ENCODE measurements at places on chromosomes 5 and 9. TPM values are rescaled to one million over a fixed set of nuclear protein-coding genes. Genes with fewer than 3 reads are reported as not detected.
A peak's percentile ranks its signal among the peaks of the same experiment; 100 is the strongest.

Gene ZNF883
- total RNA-seq = not detected

Gene TMEM171
- total RNA-seq = 22.2 TPM

Gene CDH10
- 4.2 TPM for total RNA-seq

Gene TRMO
- 58.0 TPM for total RNA-seq

Gene NSA2
- total RNA-seq = 145 TPM

GRCh38 chr5:101942321-101942882 is 353.7 kb downstream of the SLCO4C1 start:
- peak; percentile 78 for DNase-seq

- no peak for DNase-seq
These were observed 33.7 kb downstream of the CRB2 start for GRCh38 chr9:123389698-123390097.

DNA sequence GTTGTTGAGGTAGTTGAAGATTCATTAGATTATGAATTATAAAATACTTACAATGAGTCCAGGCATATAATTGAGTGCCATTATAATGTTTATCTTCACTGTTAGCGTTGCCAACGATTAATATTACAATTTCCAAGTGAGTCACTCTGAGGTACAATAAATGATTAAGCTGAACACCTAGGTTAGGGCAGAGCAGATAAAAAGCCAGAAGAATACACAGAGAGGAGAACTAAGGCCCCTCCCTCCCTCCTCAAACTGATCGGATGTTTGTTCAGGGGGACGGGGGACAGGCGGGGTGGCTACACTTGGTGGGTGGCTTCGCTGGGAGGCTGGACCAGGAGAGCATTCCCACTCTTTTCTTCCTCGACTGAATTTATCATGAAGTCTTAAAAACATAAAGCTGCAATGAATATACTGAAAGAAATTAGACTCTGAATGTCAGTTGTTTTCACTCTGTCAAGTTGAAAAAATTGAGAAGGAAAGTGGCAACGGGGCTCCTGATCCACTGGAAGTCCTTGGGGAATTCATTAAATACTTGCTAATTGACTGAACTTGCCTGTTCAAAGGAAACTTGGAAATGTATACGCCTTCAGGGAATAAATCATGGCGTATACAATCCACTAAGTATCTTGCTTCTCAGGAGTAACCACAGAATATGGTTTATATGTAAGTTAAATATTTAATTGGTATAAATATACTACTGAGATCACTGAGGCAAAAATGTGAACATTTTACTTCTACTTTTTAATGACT is 198.1 kb downstream of the TSSK1B start:
- DNase-seq = no peak

- no peak for DNase-seq
These were observed 686.7 kb downstream of the CDH18 start for GRCh38 chr5:19301271-19301670.

- no peak for DNase-seq
These were observed 84.3 kb downstream of the NNT start for GRCh38 chr5:43687275-43687674.

GRCh38 chr9:91751922-91752321 is 198.1 kb downstream of the ROR2 start:
- DNase-seq = no peak

DNA sequence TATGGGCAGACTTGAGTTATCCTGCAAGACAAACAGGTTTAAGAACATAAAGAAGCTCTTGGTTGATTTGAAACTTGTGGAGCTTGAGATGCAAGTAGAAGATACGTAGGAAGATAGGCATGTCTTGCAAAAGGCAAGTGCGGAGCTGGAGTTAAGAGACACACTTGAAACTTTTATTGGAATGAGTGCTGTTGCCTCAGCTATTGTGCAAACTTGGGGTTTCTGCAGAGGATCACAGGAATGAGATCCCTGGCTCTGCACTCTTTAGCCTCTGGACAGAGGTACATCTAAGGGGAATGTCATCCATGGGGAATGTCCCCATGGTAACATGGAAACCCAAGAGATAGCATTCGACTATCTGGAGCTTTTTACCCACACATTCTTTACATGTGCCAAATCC is 121.1 kb downstream of the ADCY2 start:
- DNase-seq = no peak

DNA sequence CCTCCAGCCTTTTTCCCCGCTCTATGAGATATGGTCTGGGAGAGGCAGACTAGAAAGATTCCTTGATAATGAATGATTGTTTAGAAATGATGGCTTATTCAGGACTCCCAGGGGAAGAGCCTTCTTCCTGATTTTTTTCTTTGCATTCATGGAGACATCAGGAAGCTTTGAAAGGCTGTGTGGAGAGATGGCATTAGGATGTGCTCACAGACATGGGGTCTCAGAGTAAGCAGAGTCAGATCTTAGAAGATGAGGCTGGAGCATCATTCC is 37.1 kb downstream of the PPARGC1B start:
- no peak for DNase-seq

GRCh38 chr9:113480612-113481011 is 17.1 kb downstream of the RGS3 start:
- DNase-seq = no peak

Data from stomach (tissue), 19 donors.